G401 (cell line): ENCODE measurements at places on chromosomes 6 and 20. TPM values are rescaled to one million over a fixed set of nuclear protein-coding genes. Genes with fewer than 3 reads are reported as not detected.
A peak's percentile ranks its signal among the peaks of the same experiment; 100 is the strongest.

ENPP5 gene
- not detected in 2 replicates for total RNA-seq

NOTCH4 gene
- total RNA-seq: 0.27 and 0.62 TPM in 2 replicates

DNA sequence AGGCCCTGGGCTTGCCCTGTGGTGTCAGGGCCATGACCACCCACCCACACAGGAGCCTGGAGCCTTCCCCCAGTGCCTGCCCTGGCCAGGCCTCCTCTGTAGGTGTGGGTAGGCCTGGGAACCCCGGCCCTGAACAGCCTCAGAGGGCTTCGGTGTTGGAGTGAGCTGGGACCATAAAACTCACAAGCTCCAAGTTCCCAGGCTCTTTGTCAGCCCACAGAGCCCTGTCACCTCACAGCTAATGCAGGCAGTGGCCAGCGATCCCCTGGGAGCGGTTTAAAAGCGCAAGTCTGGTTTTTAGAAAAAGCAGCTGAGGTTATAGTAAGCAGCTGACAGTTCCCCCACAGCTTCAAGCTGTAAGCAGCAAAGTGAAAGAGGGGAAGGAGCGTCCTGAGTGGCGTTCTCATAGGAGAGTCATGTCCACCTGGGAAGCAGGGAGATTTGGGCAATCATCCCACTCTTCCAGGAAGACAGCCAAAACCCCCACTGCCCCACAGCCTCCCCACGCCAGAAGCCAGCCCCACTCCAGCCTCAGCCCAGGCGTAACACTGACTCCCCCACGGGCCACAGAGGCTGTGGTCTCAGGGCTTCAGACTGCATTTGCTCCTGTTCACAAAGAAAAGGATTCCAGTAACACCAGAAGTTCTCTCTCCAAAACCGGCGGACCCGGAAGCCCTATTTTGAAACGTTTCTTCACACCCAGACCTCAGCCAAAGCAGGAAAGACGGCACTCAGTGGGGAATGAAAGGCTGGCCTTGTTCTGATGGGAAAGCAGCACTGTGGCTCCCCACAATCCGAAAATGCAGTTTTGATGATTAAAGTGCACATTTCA lies 34.3 kb upstream of the FOXC1 start:
- peak; percentile 65 for DNase-seq

DNA sequence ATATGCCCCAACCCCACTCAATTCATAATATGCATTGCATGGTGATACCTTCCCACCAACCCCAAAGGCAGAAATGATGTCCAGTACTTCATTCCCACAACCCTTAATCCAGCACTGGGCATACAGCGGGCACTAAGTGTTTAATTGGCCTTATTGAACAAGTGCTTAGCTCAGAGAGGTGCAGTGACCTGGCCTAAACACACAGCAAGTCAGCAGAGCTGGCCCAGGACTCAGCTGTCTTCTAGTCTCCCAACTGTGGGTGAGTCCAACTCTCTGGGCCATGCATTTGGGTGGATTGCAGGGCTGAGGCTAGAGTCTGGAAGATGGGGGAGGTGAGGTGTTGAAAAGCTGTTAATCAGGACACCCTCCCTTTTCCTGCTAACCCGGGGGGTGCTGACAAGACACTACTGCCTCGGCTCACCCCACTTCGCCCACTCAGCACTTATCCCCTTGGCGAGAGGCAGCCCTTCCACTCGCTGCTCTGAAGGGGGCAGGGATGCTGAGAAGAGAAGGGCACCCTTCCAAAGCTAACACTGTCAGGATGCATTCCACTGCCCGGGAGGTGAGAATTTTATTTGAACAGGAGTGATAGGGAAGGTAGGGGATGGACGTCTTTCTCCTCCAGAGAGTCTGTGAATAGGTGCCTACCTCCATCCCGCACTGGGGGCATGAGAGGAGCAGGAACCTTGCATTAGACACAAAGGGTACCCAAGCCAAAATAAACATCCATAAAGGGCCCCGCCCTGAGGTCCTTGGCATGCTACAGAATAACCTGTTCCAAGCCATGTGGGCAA lies 14.2 kb downstream of the KCNK5 start:
- no peak for DNase-seq

GRCh38 chr6:79613912-79614311 lies 17.2 kb upstream of the SH3BGRL2 start:
- DNase-seq: no peak

DEF6 gene
- 11.3 and 12.6 TPM in 2 replicates for total RNA-seq

DNA sequence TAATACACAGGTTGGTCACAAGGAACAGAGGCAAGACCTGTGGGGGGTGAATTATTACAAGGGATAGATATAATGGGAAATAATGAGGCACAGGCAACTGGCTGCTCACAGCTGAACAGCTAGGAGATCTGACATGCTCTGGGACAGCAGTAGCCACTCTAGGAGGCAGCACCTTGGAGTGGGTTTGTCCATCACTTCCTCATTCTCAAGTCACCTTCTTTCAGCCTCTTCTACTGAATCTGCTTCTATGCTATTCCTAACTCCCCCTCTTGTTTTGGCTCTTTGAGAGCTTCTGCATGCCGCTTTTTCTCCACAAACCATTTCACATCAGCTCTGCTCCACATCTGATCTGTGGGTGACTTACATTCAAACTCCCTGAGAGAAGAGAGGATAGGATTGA lies 345.5 kb upstream of the MAP3K7 start:
- no peak for DNase-seq

GRCh38 chr6:118495485-118496280 lies 52.4 kb upstream of the PLN start:
- no peak for DNase-seq

- DNase-seq: no peak
These were observed 4.5 kb upstream of the TREM2 start for GRCh38 chr6:41167173-41167963.

TGM2 gene
- total RNA-seq: 13.1 and 23.4 TPM in 2 replicates

- DNase-seq: no peak
These were observed 143.7 kb downstream of the MOXD1 start for GRCh38 chr6:132257561-132257960.

- no peak for DNase-seq
These were observed 126.1 kb downstream of the ARHGAP18 start for GRCh38 chr6:129583866-129584265.
